ENCODE measurements at places on chromosomes 7 and 10.

- DNase-seq: no peak
These were observed 40.3 kb upstream of the TRIM8 start for GRCh38 chr10:102603946-102604345.

DNA sequence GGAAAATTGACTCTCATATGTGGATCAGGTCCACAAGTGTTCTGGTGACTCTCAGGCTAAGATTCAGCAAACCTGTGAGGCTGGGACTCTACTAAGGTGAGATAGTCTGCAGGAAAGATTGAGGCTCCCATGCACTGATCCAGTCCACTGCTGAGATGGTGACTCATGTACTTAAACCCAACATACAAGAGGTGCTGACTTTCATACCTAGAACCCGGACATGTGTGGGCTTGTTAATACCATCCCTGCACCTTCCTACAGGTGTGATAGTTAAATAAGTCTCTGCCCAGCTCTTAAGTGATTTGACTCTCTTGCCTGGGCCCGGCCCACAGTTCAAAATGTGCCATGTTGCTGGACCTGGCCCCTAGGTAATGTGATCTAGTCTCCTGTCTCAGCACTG, 27.1 kb upstream of the ZNF107 start:
- DNase-seq: no peak

- DNase-seq: no peak
These were observed 1080.9 kb downstream of the SORCS1 start for GRCh38 chr10:106083572-106083971.

DNA sequence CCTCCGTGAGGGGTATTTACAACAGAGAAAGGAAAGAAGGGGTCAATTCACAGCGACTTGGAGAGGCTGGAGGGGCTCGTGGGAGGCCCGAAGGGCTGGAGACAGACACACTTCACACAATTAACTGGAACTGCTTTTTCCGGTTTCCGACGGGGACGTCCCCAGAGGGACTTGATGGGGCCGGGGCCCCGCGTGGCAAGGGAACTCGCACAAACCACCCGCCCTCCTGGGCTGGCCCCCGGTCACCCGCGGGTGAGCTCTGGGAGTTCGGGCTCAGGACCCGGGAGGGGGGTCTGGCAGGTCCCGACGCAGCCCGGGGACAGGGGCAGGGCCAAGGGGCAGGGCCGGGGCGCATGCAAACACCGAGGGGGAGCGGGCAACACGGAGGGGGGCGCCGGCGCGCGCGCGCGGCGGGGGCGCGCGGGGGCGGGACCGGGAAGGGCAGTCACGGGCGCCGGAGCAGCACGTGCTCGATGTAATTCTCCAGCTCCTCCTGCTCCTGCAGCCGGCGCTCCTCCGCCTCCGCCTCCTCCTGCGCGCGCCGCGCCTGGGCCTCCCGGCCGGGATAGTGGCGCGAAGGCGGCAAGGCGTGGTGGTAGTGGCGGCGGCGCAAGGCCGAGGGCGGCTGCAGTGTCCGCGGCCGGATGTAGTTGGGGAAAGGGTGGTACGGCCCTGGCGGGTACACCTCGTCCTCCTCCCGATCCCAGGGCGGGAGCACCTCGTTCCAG, 2.7 kb downstream of the VGF start:
- DNase-seq: no peak

DNA sequence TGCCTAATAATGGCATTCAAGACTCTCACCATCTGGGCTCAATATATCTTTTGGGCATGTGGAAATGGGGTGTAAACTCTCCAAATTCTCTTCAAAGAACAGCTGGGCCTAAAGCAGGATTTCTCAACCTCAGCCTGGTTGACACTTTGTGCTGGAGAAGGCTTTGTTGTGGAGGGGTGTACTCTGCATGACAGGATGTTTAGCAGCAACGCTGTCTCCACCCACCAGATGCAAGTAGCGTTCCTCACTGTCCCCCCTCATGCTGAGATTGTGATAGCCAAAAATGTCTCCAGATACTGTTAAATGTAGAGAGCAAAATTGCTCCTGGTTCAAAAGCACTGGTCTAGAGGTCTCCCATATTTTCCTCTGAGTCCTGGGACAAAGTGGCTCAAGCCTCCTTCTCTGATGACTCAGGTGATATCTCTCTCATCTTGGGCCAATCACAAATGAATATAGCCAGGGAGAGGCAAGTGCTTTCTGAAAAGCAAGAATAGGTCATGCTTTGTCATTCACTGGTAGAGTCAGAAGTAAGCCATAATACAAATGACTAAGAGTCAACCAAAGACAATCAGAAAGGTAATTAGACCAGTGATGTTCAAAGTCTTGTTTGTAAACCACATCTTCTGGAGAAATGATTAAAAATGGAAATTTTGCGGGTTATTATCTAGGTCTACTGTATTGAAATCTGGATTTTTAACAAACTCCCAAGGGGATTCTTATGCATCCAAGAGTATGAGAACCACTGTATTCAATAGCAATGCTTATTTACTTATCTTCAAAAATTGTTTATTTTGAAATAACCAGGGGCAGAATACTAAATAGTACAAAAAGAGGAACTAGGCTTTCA, 330.8 kb downstream of the PTEN start:
- no peak for DNase-seq

DNA sequence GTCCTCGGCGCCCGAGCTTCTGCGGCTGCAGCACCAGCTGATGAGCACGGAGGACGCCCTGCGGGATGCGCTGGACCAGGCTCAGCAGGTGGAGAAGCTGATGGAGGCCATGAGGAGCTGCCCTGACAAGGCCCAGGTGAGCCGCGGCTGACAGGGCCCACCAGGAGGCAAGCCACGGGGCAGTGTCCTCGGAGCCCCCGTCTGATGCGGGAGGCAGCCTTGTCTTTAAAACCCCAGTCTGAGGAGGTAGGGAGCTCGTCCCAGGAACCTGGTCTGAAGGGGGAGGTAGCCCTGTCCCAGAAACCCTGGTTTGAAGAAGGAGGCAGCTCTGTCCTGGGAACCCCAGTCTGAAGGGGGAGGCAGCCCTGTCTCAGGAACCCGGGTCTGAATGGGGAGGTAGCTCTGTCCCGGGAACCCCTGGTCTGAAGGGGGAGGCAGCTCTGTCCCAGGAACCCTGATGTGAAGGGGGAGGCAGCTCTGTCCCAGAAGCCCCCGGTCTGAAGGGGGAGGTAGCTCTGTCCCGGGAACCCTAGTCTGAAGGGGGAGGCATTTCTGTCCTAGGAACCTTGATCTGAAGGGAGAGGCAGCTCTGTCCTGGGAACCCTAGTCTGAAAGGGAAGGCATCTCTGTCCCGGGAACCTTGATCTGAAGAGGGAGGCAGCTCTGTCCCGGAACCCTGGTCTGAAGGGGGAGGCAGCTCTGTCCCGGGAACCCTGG, 53.1 kb upstream of the GTF2IRD1 start:
- DNase-seq: no peak

GRCh38 chr10:30186371-30186875, 127.0 kb upstream of the JCAD start:
- no peak for DNase-seq

GRCh38 chr7:4888161-4888560, 4.6 kb upstream of the RADIL start:
- DNase-seq: no peak

DNA sequence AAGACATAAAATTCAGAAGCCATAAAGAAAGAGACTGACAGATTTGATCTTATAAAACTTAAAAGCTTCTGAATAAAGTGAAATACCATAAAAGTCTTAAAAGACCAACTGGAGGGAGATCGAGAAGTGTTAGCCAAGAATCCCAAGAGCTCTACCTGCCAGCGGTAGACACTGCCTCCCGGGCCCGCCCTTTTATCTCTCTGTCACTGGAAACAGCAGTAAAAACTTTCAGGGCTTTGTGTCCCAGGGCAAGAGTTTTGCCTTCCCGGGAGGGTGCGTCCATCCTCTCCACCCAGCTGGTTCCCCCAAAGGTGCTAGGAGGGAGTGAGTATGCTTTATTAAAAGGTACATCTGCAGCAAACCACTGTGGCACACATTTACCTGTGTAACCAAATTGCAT, 5.8 kb downstream of the PLA2G12B start:
- DNase-seq: no peak

DNA sequence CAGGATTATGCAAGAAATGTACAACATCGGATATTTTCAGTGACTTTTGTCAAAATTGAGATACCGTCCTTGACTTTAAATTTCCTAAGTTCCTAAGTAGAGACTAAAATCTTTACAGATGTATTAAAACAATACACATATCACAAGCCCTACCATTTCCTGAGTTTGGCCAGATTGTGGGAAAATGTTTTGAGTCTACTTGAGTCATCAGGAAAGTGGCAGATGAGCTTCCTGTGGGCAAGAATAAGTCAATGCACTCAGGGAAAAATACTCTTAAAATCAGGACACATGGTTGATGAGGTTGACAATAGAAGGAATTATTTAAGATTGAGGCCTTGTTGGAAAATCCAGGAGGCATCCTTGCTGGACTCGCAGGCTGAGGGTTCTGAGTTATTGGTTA, 162.5 kb downstream of the SNX10 start:
- no peak for DNase-seq

GRCh38 chr7:117025891-117026290, 72.6 kb downstream of the ST7 start:
- DNase-seq: no peak

DNA sequence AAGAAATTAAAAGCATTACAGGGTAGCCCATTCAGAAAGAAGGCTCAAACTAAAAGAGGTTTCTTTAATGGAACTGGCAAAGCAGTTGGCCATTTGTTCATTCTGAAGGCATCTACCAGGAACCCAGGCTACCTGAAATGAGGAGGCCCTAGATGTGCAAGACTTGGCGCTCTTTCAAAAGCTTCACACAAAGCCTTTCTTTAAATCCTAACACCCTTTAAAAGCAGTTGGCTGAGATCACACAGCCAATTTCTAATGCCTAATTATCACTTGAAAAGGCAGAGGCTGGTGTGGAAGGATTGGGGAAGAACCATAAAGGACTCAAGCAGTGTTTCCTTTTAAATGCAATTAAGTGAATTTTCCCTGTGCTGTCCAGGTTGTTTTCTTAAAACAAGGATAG, 23.2 kb downstream of the PPP1R17 start:
- DNase-seq: no peak

DNA sequence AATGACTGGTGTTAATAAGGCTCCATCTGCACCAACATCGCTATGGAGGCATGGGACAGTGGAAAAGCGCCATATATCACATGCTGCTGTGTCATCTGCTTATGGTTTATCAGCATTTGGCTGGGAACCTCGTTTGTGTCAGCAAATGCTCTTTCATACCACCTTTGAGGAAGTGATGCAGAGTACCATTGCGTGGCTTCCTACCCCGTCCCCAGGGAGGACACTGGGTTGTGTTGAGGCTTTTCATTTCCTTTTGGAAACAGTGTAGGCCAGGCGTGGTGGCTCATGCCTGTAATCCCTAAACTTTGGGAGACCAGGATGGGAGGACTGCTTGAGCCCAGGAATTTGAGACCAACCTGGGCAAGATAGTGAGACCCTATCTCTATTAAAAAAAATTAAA, 6.8 kb downstream of the TACR2 start:
- no peak for DNase-seq

GRCh38 chr7:39621784-39622411, 1.5 kb upstream of the RALA start:
- DNase-seq: no peak

DNA sequence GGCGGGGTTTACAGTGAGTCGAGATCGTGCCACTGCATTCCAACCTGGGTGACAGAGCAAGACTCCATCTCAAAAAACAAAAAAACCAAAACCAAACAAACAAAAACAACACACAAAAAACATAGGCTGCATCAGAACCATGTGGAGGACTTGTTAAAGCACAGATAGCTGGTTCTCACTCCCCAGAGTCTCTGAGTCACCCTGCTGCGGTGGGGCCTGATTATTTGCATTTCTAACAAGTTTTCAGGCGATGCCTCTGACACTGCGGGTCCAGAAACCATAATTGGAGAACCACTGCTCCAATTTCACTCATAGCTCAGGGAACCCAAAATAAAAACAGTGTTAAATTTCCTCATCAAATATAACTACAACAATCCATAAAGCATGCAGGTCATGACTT, 816.7 kb downstream of the MAGI2 start:
- DNase-seq: no peak

GRCh38 chr7:95840953-95841950, 68.9 kb downstream of the DYNC1I1 start:
- no peak for DNase-seq

DNA sequence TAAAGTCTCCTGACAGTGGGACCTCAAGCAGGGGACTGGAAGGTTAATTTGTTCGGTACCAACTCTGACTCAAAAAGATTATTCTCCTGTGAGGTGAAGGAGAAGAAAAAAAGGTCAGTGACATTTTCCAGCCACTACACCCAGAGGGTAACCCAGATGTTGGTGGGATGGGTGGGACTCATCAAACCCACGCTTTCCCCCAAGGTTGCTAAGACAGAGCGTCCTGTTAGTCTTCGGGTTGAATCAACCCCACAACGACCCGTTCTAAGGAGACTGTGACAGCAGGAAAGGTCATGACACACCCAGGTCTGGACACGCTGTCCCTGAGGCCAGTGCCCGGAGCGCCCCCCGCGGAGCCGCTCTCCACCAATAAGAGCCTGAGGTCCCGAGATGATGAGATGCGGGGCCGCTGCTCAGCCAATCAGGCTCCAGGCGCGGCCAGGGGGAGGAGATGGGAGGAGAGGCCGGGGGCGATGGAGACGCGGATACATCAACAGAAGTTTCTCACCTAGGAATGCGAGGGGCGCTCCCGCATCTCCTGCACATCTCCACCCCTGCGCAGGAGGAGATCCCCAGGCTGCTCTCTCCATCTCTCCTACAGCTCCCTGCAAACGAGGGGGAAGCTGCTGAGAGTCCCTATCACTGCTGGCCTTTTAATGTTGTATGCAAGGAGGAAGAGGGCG, at the start of gene WNT16:
Gene WNT16 (plus strand): TSS at position 493 of the 683 bp plus-strand sequence. CDS start 293 bp downstream, outside the sequence.
- peak; percentile 56 for DNase-seq

DNA sequence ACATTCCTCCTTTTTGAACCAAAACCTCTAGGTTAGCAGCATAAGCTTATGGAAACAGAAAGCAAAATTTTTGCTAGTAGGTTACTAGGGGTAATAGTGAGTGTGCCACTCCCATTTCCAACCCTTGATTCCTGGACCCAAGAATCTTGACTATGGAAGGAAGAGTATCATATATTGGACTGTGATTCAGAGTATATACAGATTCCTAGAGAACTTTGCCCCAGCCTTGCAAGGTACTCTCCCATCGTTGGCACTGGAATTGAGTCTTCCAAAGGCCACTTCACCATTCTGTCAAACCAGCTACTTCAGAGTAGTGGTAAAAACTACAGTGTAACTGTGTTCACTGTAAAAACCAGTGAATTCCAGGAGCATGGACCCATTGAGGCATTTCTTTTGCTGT, 69.4 kb downstream of the LRRC17 start:
- DNase-seq: no peak

DNA sequence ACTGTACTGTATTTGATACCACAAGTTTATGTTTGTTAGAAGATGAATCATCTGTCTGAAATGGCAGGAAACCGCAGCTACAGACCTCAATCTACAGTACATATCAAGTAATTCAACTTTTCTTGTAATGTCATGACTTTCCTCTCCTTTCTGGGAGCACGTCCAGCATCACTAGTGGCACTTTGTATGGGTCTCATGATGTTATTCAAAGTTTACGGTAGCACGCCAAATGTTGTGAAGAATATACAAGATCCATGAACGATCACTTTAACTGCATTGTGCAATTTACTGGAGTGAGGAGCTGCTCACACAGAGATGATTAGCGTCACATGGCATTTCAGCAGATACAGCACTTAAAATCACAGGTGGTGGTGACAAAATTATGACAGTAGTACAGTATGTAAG, 257.8 kb upstream of the GNAI1 start:
- no peak for DNase-seq
